ENCODE measurements at places on chromosomes 6 and 20. TPM values are rescaled to one million over a fixed set of nuclear protein-coding genes. Genes with fewer than 3 reads are reported as not detected.

Gene LY6G6D
- not detected for total RNA-seq

Gene OR2H2
- total RNA-seq: not detected

GRCh38 chr6:24546439-24546838, 51.7 kb downstream of the ALDH5A1 start:
- DNase-seq: no peak

GRCh38 chr6:88825856-88826255, 137.6 kb downstream of the RNGTT start:
- no peak for DNase-seq

Data from A172 (cell line).